ENCODE measurements at places on chromosomes 7 and 10.

DNA sequence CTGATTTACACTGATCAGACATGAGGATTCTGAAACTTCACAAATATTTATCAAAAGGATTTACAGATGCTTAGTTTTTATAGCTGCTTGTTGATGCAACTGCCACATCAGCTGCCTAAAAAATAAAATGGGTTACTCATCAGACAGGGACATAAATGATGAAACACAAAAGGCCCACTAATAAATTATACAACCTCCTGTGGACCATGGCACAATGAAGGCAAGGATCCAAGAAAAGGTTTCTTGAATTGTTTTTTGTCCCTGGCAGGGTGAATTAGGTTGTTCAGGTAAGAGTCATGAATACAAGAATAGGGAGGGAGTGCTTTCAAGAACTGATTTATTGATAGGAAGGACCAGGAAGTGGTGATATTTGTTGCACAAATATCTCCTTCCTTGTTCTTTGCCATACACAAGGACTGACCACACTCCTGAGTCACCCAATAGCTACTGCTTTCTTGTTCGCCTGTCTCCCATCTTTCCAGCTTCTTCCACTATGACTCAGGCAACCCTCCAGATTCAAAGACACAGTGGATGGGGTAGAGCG, 234.5 kb downstream of the AHR start:
- DNase-seq, result no peak

- no peak for DNase-seq
Measured at GRCh38 chr7:28237363-28237762, 56.8 kb upstream of the JAZF1 start.

GRCh38 chr10:44020322-44021111, 364.4 kb downstream of the CXCL12 start:
- DNase-seq, result no peak

DNA sequence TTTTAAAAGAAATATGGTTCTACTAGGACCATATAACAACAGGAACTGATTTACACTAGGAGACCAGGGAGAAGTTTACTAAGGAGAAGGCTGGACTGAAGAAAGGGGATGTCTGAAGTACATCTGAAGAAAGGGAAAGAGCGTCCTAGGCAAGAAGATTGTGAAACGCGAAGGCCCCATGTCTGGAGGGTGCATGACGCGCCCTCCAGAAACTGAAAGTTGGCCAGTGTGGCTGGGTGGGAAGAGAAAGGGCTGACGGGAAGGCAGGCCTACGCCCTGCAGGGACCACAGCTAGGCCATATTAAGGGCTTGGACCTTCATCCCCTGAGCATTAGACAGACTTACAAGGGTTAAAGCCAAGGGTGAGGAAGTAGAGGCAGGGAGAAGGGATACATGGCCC, 158.0 kb downstream of the TRIL start:
- DNase-seq, result no peak

DNA sequence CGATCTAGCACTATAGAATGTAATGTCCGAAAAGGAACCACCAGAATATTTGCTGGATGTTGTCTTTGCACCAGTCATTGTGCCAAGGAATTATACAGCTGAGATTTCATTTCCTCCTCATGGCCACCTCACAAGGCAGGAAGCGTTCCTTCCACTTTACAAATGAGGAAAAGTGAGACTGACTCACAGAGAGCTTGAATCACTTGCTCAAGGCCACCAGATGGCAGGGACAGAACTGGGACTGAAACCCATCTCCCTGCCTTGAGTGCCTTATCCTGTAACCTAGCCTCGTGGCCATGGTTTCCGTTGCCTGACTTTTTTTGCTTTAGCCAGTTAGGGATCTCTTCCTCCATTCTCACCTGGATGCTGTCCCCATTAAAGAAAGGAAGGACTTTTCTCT, 44.7 kb upstream of the PDZD8 start:
- DNase-seq, result no peak

DNA sequence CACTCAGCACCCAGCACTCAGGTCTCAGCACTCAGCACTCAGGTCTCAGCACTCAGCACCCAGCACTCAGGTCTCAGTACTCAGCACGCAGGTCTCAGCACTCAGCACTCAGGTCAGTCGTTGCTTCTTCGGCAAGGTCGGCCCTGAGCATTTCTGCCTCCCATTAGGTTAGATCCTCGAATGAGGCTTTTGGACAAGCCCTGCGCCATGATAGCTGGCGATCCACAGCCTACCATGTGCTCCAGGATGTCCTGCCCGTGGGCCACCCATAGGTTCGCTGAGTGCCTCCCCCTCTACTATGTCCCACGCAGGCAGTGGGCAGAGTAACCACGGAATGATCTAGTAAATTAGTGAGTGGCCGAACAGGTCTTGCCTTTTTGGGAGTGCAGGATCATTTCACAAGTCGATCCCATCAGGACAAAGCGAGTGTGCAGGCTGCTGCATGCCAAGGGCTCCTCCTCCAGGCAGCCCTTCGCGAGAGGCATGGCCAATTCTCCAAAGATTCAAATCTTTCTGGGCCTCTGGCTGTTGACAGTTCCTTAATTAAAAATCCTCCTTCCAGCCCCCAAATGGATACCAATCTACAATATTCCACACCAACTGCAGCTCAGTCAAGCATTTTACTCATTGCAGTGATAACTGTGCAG, 206.3 kb downstream of the ADARB2 start:
- DNase-seq, result no peak

GRCh38 chr7:3518546-3518945, 217.5 kb downstream of the SDK1 start:
- DNase-seq, result no peak

DNA sequence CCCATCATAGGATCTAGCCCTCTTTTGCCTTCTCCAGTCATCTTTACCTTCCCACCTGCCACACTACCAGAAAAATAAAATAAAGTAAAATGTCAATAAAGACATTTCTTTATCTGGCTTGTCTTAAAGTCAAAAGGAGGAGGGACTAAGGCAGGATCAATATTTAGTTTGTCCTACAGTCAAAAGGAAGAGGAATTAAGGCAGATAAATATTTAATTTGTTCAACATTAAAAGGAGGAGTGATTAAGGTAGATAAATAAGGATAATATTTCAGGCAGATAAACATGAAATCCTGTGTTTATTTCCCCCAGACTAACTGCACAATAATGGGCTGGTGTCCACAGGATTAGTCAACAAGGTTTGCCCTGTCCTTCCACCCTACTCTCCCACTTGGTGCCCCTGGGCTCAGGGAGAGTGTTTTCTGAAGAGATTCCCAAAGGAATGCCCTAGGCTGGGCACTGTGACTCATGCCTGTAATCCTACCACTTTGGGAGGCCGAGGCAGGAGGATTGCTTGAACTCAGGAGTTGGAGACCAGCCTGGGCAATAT, 18.3 kb upstream of the MSMB start:
- DNase-seq, result no peak

Data from stimulated activated CD4-positive, alpha-beta T cell treated with anti-CD3 and anti-CD28 coated beads, Interleukin-4, amount 100 ng/mL, for 24 hours (primary cell).